ENCODE measurements at places on chromosomes 5 and 9.

DNA sequence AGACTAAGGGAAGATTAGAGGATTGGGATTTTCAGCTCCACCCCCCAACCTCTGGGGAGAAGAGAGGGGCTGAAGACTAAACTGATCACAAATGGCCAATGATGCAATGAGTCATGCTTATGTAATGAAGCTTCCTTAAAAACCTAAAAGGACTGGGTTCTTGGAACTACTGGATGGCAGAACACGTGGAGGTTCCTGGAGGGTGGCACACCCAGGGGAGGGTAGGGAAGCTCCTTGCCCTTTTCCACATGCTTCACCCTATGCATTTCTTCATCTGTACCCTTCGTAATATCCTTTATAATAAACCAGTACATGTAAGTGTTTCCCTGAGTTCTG lies 48.6 kb downstream of the ARHGEF28 start:
- no peak for DNase-seq

DNA sequence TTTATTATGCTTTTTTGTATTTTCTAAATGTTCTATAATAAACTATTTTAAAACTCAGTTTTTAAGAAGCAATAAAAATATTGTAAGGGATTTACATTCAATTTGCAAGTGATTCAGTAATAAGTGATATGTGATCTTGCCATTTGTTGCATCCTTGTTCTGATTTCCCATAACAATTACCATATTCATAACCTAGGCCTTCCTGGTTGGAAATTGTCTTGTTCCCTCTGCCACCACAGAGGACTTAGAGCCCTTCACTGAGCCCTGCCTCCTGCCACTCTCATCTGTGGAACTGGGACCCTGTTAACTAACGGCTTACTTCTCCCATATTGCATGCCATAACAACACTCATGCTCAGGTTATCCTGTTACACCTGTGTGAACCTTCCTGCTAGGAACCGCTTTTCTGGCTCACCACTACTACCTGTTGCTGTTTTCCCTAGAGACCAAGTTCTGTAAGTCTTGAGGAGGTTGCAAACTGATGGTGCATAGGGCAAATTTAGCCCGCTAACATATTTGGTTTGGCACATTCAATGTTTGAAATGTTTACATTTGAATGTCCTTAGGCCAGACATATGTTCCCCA lies 32.9 kb upstream of the DTWD2 start:
- no peak for DNase-seq

DNA sequence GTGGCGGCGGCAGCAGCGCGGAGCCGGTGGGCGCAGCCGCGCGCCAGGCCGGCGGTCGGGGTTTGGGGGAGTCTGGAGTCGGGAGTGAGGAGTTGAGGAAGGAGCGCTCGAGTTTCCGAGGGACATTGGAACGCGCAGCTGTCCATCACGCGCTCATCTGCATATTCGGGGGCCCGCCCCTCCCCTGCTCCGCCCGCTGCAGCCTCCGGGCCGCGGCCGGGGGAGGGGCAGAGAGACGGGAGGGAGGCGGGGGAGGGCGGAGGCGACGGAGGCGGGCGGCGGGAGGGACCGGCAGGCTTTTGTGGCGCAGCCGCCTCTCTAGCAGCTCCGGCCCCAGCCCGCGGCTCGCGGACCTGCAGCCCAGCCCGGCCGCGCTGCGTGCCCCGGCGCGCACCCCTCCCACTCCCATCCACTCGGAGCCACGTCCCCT lies at the start of gene IRX2:
Gene IRX2 (minus strand): TSS at position 86 of the 430 bp plus-strand sequence. CDS start 264 bp downstream, outside the sequence.
- DNase-seq, result no peak

GRCh38 chr9:129174724-129175514 lies 3.1 kb downstream of the IER5L start:
- DNase-seq, result peak; percentile 72

GRCh38 chr5:170769246-170769645 lies 14.3 kb upstream of the GABRP start:
- DNase-seq, result no peak

DNA sequence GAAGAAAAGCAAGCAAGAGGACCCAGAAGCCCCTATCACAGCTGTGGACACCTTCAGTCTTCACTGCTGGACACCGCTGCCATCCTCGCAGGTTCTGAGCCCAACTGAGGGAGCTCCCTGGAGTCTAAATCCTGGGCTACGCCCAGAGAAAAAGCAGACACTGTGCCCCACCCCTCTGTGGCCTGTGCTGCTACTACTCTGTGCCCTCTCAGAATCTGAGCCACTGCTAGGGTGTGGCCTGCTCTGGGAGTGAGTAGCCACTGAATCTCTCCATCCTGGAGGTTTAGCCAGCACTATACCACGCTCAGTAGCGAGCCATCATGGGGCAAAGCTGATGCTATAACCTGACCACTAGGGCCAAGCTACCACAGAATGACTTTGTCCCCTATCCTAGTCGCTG lies 338.2 kb downstream of the NPR3 start:
- no peak for DNase-seq

DNA sequence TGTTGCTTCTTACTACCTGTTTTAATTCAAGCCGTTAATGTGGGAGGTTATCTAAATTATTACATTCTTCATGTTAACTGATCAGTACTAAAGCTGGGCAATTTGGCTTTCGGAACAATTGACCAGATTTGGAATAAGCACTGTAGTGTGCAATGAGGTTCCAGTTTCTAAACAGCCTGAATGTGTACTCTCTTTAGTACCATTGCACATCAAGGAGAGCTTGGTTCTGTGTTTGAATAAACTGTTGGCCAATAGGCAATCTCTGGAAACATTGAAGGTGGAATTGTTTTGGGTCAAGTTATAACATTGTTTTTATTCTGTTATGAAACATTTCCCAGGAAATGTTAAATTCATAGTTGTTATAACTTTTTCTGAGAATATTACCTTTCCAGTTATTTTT lies 105.2 kb downstream of the PBX3 start:
- no peak for DNase-seq

DNA sequence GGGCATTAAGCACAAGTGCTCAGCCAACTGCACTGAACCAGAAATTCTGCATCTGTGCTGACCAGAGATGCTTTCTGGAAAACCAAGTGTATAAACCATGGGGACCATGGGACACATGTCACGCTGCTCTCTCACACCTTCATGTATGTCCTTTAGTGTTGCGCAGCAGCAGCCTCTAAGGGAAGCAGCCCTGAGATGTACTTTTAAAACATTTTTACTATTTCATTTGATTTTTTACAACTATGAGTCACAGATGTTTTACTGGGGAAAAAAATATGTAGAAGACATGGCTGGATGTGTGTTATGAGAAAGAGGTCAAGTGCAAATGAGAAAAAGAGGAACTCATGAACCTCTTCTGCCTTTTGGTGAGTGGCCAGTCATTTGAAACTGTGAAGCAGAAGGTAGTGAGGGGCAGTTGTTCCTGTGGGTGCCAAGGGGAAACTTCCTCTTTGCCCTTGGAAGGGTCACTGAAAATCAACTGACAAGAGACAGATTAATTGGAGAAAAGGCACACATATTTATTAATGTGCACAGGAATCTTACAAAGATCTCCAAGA lies 31.4 kb upstream of the SYK start:
- no peak for DNase-seq

DNA sequence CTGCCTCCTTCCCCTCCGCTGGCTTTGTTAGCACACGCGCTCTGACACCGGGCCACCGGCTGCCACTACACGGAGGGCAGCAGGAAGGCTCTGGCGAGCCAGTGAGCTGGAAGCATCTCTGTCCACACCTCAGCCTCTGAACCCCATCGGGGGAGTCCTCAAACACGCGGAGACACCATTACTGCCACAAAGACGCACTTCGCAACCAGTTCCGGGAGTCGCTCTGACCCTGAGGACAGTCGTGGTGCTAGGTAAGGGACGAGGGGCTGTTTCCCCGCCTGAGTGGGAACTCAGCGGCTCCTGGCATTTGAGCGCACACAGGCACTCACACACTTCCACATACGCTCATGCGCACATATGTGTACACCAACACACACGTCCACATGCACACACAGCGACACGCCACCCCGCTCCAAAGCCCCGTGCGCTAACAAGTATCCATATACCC lies 160.0 kb downstream of the C9orf152 start:
- DNase-seq, result peak; percentile 61

DNA sequence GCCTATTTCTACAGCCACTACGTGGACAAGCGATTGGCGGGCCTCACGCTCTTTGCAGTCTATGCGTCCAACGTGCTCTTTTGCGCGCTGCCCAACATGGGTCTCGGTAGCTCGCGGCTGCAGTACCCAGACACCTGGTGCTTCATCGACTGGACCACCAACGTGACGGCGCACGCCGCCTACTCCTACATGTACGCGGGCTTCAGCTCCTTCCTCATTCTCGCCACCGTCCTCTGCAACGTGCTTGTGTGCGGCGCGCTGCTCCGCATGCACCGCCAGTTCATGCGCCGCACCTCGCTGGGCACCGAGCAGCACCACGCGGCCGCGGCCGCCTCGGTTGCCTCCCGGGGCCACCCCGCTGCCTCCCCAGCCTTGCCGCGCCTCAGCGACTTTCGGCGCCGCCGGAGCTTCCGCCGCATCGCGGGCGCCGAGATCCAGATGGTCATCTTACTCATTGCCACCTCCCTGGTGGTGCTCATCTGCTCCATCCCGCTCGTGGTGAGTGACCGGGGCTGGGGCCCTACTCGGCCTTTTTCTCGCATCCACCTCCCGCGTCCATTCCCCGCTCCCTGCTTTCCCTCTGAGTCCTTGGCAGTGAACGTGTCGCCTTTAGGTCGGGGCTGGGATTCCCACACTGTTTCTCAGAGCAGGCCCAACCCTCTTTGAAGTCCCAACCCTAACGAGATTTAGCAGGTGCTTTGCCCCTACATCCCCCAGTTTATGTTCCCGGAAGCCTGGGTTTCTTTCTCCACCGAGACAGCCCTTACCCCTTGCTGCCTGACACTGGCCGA lies 1.8 kb downstream of the PTGER4 start:
- DNase-seq, result peak; percentile 73

GRCh38 chr5:75940418-75940817 lies 142.8 kb upstream of the SV2C start:
- DNase-seq, result no peak

GRCh38 chr9:35432076-35432475 lies 57.8 kb upstream of the RUSC2 start:
- no peak for DNase-seq

- no peak for DNase-seq
Measured at GRCh38 chr5:74143721-74144330, 496.7 kb downstream of the ENC1 start.

DNA sequence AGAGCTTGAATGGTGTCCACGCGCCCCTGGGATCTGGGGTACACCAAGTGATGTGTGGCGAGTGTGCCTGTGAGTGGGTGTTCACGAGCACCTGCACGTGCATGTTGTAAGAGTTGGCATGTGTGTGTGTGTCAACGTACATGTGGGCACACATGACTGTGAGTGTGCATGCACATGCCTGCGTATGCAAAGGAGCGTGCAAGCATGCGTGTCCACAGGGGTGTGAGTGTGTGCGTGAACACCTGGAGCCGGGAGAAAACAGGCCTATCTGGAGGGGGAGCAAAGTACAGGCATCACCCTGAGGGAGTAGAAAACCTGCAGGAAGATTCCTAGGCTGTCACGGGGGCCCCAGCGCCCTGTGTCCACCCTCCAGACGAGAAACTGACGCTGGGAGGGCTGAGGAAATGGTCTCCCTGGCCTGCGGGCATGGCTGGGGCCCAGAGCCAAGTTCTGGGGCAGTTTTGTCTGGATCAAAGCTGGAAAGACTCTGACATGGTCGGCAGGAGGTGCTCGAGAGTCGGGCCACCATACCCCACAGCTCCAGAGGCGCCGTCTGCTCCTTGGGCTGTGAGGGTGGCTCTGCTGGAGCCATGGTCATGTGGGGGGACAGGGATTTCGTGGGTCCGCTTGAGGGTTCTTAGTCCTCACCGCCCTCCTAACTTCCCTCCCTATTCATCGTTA lies 31.8 kb downstream of the PTGES start:
- DNase-seq, result no peak

GRCh38 chr5:88552426-88552825 lies 283.8 kb upstream of the TMEM161B start:
- no peak for DNase-seq

DNA sequence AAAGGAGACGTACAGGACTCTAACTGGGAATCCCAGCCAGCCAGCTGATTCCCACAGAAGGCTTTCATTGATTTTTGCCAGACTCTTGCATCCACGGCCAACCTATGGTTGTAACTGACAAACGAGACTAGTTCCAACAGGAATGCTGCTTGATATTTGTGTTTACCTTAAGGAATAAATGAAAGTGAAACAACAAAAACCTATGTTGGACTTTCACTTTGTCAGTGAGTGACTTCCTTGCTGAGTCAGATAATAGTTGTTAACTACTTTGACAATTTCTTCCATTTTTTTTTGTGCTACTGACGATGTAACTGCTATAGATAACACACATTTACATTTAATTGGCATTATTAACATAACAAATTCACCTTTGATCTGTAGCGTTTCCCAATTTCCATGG lies 63.4 kb upstream of the LRRTM2 start:
- DNase-seq, result no peak

GRCh38 chr9:70924895-70925547 lies 196.4 kb downstream of the TRPM3 start:
- DNase-seq, result no peak

- DNase-seq, result no peak
Measured at GRCh38 chr9:7053903-7054302, 296.1 kb downstream of the KDM4C start.

DNA sequence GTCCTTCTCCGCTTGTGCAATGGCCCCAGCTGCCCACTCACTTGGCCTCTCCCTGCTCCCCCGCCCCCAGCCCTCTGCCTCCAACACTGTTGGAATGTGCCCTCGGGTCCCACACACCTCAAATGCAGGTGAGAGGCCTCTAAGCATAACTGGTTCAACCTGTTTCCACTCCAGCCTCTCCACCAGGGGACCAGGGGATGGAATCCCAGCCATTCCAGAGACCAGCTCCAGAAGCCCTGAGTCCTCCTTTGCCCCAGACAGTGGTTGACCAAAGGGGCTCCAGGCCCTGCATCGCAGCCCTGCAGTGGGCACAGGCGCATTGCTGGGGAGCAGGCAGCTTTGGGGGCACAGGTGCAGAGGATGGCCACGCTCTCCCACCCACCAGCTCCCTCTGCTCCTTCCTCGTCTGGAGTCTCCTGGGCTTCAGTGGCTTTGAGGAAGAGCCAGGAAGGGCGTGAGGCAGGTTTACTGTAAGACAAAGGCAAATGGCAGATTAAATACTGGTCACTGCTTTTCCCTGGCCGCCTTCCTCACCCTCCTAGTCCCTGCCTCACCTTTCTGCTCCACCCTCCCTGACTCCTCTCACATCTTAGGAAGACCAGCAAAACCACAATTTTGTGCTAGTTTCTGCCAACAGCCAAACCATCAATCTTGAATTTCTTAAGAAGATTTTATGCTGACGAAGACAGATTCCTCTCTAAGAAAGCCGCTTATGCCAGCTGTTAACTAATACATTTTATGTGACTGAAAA lies 29.1 kb upstream of the IRX2 start:
- DNase-seq, result no peak
